ENCODE measurements at places on chromosomes 7 and 10.

- DNase-seq: peak; percentile 41
Observed at GRCh38 chr10:26448706-26449435, 10.7 kb downstream of the APBB1IP start.

- no peak for DNase-seq
Observed at GRCh38 chr10:93854975-93855374, 38.8 kb upstream of the SLC35G1 start.

DNA sequence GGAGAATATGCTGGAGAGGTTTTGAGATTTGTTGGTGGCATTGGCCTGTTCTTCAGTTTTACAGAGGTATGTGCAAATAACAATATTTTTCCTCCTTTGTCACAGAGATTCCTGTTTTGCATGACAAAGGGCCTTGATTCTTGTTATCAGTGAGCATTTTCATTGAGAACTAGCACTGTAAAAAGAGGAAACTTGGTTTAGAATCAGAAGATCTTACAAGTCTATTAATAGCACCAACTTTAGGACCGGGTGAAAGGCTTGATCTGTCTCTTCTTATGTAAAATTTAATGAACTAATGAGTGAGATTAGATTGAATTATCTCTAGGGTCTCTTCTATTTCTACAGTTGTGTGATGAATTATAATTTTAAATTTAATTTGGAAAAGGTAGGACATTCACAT is 25.5 kb downstream of the TSPAN13 start:
- no peak for DNase-seq

DNA sequence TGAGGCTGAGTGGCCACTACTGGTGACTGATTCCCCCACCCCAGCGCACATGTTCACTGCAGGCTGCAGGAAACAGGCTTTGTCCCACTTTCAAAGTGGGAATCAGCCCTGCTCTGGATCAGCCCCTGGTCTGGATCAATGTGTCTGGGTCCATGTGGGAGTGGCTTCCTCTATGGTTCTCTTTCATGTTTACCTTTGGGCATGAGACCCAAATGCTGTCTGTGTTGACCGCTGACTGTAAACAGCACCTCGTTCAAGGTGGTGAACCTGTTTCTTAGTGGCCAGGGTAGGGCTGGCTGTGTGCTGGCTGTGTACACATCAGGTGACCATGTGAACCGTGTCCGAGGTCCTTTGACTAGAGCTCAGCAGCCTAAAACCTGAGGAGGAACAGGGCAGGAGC is 121.8 kb downstream of the CAMK1D start:
- no peak for DNase-seq

DNA sequence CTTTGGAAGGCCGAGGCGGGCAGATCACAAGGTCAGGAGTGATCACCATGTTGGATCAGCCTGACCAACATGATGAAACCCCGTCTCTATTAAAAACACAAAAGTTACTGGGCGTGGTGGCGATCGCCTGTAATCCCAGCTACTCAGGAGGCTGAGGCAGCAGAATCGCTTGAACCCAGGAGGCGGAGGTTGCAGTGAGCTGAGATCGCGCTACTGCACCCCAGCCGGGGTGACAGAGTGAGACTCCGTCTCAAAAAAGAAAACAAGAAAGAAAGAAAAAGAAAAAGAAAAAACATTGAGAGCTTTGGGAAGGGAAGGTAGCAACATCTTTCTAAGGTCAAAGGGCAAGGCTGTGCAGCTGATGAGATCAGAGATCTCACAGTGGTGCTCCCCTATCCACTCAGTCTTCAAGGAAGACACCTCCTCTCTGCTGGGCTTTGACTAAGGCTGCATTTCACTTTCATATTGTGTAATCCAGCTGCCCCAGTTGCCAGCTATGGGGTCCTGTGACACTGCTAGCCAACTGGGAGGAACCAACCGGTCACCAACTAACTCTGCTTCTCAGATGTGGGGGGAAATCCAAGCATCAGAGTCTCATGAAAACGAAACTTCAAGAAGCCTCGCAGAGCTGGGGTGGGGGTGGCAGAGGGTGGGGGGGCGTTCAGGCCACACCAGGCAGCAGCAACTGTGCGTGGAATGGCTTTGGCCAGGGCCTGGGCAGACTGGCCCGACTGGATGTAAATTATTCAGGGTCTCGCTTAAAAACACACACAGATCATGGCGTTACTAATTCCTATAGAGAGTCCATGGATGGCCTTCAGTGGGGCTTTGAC is 1.5 kb downstream of the IL15RA start:
- DNase-seq: no peak

GRCh38 chr10:20740120-20740519 is 157.0 kb downstream of the NEBL start:
- DNase-seq: no peak

DNA sequence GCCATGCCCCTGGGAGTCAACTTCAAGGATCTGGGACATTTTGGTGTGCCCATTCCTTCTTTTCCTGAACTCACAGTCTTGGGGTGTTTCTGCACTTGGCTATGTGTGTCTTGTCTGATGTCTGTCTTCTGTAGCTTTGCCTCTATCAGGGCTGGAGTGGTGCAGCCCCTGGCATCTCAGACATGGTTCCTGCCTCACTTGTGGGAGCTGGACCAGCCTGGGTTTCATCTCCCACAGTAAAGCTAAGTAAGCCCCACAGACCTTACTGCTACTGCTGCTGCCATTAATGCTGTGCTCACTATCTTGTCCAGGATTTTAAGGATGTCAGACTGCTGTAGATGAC is 59.0 kb downstream of the ADCYAP1R1 start:
- no peak for DNase-seq

- DNase-seq: no peak
Observed at GRCh38 chr10:44636625-44637024, 251.7 kb upstream of the CXCL12 start.

DNA sequence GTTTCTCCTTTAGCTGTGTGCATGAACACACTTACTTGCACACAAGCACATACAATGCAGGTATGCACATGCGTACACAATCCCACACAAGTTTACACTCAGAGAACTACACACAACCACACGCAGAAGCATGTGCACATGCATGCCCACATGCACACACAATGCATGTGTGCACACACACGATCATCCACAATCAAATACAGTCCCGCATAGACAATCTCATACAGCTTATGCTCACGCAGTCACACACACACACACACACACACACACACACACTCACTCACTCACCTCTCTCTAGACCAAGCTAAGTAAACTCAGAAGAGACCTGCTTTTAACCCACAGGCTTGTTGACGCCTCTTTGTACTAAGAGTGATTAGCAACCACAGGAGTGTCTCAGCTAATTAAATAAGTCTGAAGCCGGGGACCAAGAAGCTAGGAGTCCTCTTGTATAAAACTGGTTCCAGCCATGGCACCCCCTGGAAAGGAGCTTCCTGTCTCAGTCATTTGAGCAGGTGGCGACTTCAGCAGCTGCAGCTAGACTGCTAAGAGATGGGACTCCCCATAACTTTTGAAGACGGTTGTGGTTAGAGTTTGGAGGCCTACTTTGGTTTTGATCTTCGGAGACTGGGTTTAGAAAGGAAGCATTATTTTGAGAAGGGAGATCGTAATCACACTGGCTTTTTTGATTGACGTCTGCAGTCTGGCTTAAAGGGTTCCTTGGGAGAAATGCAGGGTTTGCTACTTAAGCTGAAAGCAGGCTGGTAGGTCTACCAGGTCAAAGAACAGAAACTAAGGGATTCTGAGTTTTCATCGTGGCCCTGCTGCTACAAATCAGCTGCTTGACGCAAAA is 82.3 kb upstream of the ADRB1 start:
- peak; percentile 24 for DNase-seq

DNA sequence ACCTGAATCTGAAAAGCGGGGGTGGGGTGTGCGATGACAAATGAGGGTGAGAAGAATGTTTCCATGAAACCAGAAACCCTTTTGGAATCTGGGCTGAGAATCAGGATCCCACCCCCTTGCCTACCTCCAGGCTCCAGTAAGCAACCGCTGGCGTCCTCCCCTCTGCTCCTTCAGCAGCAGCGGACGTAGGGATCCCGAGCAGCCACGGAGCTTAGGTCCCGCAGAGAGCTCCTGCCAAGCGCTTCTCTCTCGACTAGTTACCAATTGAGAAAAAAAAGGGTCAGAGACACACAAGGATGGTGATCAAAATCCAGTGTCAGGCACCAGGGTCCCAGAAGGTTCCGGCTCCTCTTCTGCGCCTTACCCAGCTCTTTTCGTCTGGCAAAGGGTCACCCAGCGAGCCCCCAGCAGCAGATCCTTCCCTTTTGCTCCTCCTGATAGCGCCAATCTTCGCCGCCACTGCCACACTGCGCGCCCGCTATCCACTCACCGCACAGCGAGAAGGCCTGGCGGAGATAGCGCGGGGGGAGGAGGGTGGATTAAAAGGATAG is 733.5 kb downstream of the ZWINT start:
- no peak for DNase-seq

DNA sequence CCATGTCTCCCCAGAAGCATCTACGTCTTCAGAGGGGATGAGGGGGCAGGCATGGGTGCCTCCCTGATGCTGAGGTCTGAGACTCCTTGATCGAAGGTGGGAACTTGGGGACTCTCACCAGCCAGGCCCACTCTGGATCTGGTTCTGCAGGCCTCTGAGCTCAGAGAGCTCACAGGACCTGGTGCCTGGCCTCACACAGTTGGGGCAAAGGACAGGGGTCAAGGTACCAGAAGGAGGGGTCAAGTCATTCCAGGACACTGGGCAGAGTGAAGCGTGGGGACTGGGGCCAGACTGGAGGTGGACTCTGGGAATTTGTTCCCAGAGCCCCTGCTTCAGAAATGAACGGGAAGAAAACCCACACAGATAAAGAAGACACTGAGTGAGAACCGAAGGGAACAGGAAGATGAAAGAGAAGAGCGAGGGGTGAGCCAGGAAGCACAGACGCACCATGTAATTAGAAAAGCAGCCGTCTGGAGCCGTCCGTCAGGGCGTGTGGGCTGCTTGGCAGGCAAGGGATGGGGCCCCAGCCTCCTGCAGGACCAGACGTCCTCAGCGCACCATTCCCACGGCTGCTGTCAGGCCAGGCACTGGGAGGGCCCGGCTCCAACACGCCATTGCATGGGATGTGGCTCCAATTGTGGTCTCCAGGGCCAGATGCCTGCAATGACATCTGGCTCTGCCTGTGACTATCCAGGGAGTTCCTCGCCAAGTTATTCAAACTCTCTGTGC is 47.7 kb downstream of the ZCCHC24 start:
- DNase-seq: no peak

- DNase-seq: no peak
Observed at GRCh38 chr10:14603534-14604102, 171.1 kb downstream of the FAM107B start.

DNA sequence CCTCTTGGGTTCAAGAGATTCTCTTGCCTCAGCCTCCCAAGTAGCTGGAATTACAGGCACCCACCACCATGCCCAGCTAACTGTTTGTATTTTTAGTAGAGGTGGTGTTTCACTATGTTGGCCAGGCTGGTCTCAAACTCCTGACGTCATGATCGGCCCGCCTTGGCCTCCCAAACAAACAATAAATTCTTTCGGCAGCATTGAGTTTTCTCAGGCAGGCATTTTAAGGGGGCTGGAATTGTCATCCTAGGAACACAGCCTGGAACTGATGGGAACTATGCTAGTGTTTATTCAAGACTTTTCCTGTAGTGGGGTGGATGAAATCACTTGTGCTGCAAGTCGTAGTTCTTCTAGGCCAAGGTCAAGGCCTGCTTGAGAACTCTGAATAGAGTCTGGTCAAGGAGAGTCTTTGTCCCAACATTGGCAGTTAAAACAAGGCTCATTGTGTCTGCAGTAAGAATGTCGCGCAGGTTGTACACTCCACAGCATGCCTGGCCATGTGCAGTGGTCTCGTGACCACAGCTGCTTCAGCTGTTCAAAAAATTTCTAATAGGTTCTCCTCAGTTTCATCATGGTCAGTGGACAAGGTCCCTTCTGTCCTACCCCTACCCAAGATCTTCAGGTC is 92.8 kb downstream of the HECW1 start:
- DNase-seq: no peak

- DNase-seq: no peak
Observed at GRCh38 chr10:48526011-48526821, 78.7 kb downstream of the ARHGAP22 start.

DNA sequence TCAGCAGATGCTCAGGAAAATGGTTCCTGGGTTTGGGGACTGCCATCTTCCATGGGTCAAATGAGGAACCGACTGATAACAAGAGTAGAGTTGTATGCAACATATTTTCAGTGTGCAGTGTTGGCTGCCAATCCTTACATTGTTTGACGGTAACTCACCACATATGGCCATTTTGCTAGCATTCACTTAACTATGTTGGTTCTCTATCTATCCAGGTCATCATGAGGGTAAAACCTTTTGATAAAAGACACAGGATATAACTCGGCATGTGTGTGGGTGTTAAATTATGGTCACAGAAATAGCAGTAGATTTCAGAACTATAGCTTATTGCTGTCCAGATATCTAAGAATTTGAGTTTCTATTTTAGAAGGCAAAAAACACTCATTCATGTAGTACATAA is 140.7 kb upstream of the AOAH start:
- no peak for DNase-seq

DNA sequence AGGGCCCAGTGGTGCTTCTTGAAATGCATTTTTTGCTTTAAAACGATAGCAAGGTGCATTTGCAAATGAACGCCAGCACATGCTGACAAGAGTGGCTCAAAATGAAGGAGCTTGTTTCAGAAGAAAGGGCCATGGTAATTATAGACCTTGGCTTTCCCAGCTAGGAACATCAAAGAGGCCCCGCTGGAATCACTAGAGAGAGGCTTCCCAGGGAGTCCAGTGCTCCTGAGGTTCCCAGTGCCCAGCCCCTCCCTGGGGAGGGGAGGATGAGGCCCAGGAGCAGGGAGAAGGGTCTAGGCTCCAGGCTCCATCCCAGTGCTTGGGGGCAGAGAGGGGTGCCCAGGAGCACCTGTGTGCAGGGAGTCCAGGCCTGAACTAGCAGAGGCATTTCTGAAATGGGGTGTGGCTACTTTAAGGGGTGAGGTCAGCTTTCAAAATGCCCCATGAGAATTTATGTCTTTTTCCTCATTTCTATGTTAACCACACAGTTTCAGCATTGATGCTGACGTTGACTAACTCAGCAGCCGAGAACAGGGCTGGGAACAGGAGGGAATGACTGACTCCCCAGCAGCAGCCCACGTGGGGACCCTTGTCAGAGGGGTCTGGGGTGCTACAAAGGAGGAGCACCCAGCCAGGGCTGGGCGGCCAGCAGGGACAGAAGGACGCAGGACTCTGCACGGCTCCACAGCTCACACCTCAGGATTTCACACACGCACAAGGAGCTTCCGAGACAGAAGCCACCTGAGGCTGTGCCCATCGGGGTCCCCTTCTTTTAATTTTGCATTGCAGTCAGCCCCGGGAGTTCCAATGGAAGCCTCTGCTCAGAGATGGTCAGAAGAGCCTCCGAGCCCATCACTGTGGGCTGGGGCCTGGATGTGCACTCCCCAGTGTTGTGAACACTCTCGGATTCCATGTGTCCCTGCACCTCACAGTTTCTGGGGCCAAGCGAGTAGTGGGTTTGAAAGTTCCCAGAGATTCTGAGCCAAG is 570.2 kb downstream of the PTPRN2 start:
- no peak for DNase-seq
